NCI-H748 treated with DMSO at 0.1 percent for 48 hours (cell line): ENCODE measurements at places on chromosomes 5 and 9.

GRCh38 chr5:72476721-72477120 lies 30.5 kb downstream of the ZNF366 start:
- DNase-seq, result no peak

DNA sequence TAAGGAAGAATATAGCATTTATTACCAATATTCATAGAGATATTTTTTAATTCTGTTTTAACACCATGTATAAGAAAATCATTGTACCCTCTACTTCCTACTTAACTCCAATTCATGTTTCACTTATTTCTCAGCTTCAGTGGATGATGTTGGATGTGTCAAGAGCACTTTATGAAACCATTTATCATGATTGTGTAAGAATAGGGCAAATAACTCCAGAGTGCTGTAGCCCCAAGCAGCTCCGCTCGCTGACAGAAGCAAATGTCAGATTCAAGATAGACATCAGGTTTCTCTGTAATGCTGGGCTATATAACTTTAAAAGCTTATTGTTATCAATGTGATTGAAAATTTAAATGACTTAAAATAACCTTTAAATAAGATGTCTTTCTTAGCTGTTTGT lies 50.4 kb downstream of the MAST4 start:
- no peak for DNase-seq

GRCh38 chr5:107670087-107670931 lies 428 bp downstream of the EFNA5 start:
- peak; percentile 70 for DNase-seq

GRCh38 chr9:130192382-130192999 lies 20.3 kb downstream of the NCS1 start:
- no peak for DNase-seq

DNA sequence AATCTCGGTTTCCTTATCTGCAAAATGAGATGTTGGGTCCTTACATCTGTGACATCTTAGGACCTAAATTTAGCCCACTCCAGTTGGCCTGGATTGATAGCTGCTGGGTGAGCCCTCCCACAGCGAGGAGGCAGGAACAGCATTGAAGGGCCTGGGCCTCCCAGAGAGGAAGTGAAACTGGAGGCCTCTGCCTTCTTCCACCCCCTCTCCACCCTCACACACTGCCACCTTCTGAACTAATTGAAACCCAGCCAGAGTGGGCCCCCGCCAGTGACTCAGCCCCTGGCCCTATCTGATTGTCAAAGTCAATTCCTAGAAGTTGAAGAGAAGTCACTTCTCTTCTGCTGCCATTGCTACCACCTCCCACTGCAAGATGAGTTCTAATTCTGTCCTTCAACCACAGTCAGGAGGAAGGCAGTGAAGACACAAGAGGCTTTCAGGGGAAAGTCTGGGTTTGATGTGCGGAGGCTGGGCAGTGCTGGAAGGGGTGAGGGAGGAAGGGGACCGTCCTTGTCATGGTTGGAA lies 55.2 kb upstream of the NEK6 start:
- DNase-seq, result no peak

DNA sequence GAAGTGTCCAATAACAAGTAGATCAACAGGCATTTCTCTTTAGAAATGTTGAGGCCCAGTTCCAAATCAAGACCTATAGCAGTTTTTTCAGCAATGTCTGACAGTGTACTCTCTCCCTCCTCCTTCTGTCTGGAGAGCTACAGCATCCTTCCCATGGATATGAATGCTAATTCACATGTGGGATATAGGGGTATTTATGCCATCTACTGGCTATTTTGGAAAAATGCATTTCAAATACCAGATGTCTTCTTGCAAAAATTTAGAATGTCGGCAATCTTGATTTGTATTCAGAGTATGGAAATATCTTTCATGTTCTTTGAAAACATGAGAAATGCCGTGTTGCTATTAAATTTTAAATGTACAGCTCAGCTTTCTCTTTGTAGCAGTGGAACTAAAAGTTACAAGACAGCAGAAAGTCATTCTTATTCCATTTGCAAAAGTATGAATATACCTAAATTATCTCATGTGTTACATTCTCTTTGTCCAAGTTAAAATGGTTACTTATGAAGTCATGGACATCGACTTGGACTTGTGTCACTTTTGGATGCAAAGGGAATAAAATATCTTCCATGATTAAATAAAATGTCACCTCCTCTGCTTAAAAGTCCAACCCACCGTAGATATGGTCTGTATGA lies 647.8 kb downstream of the TAF11L14 start:
- DNase-seq, result peak; percentile 96

DNA sequence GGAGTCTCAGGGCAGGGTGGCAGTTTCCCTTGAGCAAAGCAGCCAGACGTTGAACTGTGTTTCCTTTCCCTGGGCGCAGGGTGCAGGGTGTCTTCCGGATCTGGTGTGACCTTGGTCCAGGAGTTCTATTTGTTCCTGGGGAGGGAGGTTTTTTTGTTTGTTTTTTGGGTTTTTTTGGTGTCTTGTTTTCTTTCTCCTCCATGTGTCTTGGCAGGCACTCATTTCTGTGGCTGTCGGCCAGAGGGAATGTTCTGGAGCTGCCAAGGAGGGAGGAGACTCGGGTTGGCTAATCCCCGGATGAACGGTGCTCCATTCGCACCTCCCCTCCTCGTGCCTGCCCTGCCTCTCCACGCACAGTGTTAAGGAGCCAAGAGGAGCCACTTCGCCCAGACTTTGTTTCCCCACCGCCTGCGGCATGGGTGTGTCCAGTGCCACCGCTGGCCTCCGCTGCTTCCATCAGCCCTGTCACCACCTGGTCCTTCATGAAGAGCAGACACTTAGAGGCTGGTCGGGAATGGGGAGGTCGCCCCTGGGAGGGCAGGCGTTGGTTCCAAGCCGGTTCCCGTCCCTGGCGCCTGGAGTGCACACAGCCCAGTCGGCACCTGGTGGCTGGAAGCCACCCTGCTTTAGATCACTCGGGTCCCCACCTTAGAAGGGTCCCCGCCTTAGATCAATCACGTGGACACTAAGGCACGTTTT lies 3.5 kb upstream of the PHYHD1 start:
- DNase-seq, result no peak

DNA sequence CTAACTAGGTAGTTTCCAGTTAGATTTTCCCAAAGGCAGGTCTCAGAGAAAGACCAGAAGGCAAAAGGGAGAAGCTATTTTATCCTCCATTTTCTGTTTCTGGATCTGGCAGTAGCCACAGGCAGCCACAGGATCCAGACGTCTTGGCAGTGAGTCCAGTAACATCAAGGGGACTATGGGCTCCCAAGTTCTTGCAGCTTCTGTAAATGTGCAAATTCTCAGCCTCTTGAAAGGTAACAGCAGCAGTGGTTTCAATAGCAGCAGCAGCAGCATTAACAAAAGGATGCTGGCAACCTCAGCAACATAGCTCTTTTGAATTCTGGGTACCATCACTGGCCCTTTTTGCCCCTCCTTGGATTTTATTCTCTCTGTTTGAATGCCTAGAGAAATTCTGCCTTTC lies 27.1 kb upstream of the IL33 start:
- no peak for DNase-seq

DNA sequence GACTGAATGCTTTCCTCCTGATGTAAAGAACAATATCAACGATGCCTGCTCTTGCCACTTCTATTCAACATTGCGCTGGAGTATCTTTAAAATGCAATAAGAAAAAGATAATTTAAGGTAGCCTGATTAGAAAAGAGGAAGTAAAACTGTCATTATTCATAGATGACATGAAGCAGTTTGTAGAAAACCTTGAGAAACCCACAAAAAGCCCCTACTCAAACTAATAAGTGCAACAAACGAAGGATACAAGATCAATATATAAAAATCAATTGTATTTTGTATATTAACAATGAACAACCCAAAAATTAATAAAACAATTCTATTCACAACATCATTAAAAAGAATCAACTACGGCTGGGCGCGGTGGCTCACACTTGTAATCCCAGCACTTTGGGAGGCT lies 76.4 kb upstream of the CKMT2 start:
- no peak for DNase-seq

DNA sequence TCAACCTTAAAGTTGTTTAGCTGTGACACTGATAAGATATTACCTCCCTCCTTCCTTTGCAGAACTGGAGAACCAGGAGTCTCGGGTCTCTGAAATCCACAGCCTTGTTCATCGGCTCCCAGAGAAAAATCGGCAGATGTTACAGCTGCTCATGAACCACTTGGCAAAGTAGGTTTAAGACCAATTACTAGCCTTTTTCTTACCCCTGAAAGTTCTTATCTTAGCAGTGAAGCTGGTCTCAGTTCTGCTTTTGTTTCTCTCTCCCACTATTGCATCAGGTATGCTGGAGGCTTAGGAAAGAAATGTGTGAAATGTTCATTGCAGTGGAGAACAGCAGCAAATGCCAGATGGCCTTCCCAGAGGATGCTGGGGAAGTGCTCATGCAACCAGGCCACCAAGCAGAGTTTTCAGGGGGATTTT lies 287.4 kb downstream of the ARHGAP26 start:
- no peak for DNase-seq
